ENCODE measurements at places on chromosomes 3 and 15. TPM values are rescaled to one million over a fixed set of nuclear protein-coding genes. Genes with fewer than 3 reads are reported as not detected.

The ZNF35 gene
- 7.7 TPM for polyA plus RNA-seq

The CDHR4 gene
- not detected for polyA plus RNA-seq

The PSTPIP1 gene
- polyA plus RNA-seq, result 2.9 TPM

The TRIM42 gene
- polyA plus RNA-seq, result not detected

The ANKUB1 gene
- not detected for polyA plus RNA-seq

The RASGRP1 gene
- 0.04 TPM for polyA plus RNA-seq

The METTL6 gene
- 6.0 TPM for polyA plus RNA-seq

The ARNT2 gene
- polyA plus RNA-seq, result 1.2 TPM

DNA sequence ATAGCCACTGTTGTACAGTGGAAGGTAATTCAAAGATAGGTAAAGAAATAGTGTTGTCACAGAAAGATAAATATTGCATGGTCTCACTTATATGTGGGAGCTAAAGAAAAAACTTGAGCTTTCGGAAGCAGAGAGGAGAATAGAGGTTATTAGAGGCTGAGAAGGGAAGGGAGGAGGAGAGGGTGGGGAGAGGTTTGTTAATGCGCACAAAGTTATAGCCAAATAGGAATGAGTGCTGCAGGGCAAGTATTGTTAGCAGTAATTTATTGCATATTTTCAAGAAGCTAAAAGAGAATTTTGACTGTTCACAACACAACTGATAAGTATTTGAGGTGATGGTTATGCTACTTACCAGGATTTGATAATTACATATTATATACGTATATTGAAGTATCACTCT, 154.2 kb downstream of the GABRG3 start:
- no peak for DNase-seq

DNA sequence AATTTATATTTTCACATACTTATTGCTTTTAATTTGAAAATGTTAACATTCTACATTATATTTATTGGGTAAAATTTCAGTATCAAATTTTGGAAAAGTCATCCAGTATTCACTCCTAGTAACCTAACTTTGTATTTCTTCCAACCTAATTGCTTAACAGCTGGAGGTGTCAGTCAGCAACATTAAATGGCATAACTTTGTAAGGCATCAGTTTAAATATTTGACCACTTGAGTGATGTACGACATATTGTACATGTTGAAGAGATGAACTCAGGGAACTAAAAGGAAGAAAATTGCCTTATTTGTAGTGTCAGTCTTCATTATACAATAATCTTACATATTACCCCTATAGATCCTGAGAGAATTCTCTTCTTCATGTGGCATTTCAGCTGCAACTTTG, 326.8 kb downstream of the NAALADL2 start:
- DNase-seq, result no peak

- no peak for DNase-seq
Observed at GRCh38 chr3:33883538-33883950, 85.1 kb downstream of the PDCD6IP start.

- DNase-seq, result peak; percentile 27
Observed at GRCh38 chr3:116135457-116136085, 309.7 kb downstream of the LSAMP start.

- no peak for DNase-seq
Observed at GRCh38 chr15:86115145-86115801, 35.6 kb downstream of the AGBL1 start.

DNA sequence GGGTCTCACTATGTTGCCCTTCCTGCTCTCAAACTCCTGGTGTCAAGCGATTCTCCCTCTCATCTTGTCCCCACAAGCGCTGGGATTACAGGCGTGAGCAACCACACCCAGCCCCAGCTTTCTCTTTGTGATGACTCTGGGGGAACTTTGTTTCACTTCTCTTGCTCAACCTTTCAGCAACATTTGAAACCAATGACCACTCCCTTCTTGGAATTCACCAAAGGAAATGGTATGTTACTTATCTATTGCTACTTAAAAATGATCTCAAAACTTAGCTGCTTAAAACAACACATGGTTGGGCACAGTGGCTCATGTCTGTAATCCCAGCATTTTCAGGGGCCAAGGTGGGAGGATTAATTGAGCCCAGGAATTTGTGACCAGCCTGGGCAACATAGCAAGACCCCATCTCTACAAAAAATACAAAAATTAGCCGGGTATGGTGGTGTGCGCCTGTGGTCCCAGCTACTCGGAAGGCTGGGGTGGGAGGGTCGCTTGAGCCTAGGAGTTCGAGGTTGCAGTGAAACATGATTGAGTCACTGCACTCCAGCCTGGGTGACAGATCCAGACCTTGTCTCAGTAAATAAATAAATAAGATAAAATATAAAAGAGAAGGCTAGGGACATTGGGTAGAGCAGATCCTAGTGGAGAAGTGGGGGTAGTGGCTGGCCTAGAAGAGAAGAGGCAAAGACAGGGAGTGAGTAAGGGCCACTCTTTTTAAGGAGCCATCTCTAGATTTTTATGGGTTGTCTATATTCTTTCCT, 10.3 kb upstream of the COPG1 start:
- no peak for DNase-seq

GRCh38 chr15:67605871-67606270, 63.4 kb downstream of the MAP2K5 start:
- no peak for DNase-seq

- no peak for DNase-seq
Observed at GRCh38 chr3:170154084-170154483, 27.4 kb downstream of the PHC3 start.

GRCh38 chr3:186362988-186363387, 954 bp upstream of the DGKG start:
- no peak for DNase-seq
